ENCODE measurements at places on chromosomes 7 and 10. TPM values are rescaled to one million over a fixed set of nuclear protein-coding genes. Genes with fewer than 3 reads are reported as not detected.

The ZNF467 gene
- total RNA-seq = 18.9 TPM

The HERC4 gene
- total RNA-seq = 21.5 TPM

The DEPP1 gene
- total RNA-seq = 6.8 TPM

The LEP gene
- not detected for total RNA-seq

The ZNF735 gene
- total RNA-seq = not detected

The CNNM1 gene
- total RNA-seq = 0.08 TPM

The NPFFR1 gene
- not detected for total RNA-seq

The EIF3B gene
- total RNA-seq = 62.6 TPM

The CREB5 gene
- total RNA-seq = 0.53 TPM

The GJC3 gene
- total RNA-seq = 0.86 TPM

The MRLN gene
- total RNA-seq = not detected

The TFPI2 gene
- 0.96 TPM for total RNA-seq

The ZNF511 gene
- total RNA-seq = 30.2 TPM

The PDLIM1 gene
- total RNA-seq = 67.1 TPM

The LLCFC1 gene
- not detected for total RNA-seq

The HMX3 gene
- total RNA-seq = 0.20 TPM

The FZD8 gene
- 5.7 TPM for total RNA-seq

The IQUB gene
- total RNA-seq = 0.15 TPM

The DCLRE1A gene
- 5.8 TPM for total RNA-seq

The CALCR gene
- not detected for total RNA-seq

The SPDYE16 gene
- total RNA-seq = 0.13 TPM

The AKR1C8 gene
- total RNA-seq = 24.7 TPM

The UTF1 gene
- not detected for total RNA-seq

The CYP3A4 gene
- total RNA-seq = 1,005 TPM

The CNTNAP2 gene
- 2.0 TPM for total RNA-seq

The DNAJC2 gene
- 8.5 TPM for total RNA-seq

The NRP1 gene
- total RNA-seq = 20.6 TPM

The CCL24 gene
- total RNA-seq = 0.88 TPM

The PLEKHS1 gene
- total RNA-seq = not detected

The GIMAP7 gene
- total RNA-seq = 4.4 TPM
